ENCODE measurements at places on chromosomes 1 and 21. TPM values are rescaled to one million over a fixed set of nuclear protein-coding genes. Genes with fewer than 3 reads are reported as not detected.

Gene PLA2G5
- total RNA-seq, result not detected

Gene LDLRAD1
- not detected for total RNA-seq

GRCh38 chr21:28235169-28235895 lies 757.3 kb downstream of the LTN1 start:
- DNase-seq, result no peak

DNA sequence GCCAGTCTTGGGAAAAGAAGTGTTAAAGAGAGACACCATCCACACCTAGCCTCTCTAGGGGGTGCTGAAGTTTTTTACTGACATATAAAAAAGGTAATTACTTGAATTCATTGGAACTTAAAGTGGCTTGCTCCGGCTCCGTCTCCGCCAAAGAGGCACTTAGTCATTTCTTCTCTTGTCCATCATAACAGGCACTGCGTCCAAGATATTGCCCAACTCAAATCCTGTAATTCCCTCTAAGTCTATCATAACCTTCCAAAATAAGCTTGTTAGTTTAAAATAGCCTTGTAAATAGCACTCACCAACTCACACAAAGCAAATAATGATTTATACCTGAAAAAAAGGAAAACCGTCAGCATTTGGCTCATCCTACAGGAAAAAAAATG lies 160.5 kb downstream of the ZBTB18 start:
- DNase-seq, result no peak

GRCh38 chr1:4079815-4080214 lies 179.7 kb upstream of the C1orf174 start:
- DNase-seq, result no peak

DNA sequence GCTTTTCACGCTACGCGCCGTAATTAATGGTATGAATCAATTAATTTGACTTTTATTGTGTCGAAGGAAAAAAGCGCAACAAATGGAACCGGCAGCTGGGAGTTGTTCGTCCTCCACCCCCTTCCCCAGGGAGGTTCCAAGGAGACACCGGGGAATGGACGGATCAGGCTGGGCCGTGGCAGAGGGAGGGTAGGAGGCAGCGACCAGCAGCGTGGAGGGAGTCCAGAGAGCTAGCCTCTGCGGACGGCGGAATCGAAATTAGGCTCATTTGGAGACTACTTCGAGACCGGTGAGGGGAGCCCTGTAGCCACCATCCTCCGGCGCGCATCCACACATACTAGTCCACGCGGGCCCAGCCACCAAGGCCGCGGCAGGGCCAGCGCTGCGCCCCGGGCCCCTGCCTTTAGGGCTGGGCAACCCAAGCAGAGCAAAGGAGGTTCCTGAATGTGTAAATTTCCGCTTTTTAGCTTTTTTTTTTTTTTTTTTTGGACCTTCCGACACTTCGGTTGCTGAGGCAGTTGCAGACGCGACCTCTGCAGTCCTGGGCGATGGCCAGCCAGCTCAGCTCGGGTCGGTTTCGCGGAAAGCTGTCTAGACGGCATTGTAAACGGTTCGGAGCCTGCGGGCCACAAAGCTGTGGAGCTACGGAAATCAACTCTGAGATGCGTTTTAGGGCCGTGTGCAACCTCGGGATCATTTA lies 2.2 kb upstream of the FOXD3 start:
- peak; percentile 15 for DNase-seq

DNA sequence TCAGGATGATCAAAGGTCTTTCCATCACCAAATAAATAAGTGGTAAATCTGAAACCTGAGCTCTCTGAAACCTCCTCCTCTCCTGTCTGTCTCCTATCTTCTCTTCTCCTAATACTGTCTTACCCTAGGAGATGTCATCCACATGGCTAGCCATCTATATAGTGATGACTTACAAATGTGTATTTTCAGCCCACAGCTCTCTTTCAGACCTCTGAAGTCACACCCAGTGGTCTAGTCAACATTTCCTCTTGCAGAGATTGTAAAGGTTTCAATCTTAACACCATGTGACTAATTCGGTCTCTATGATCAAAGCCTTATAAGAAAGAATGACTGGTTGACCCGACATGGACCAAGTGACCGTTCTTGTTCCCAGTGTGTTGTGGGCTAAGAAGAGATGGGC lies 63.1 kb upstream of the DPT start:
- DNase-seq, result no peak

DNA sequence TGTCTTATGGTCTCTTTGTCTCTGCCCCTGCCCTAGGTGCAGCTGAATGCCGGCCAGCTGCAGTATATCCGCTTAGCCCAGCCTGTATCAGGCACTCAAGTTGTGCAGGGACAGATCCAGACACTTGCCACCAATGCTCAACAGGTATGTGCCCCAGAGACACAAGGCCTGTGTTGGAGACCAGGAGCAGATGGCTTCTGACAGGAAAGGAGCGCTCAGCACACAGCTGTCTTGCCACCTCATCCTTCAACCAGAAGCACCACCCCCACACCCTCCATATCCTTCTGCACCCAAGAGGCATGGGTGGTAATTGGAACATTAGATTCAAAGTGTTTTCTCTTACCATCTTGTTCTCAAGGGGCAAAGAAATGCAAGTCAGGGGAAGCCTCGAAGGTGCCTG lies 17.0 kb upstream of the KCNQ4 start:
- DNase-seq, result no peak

DNA sequence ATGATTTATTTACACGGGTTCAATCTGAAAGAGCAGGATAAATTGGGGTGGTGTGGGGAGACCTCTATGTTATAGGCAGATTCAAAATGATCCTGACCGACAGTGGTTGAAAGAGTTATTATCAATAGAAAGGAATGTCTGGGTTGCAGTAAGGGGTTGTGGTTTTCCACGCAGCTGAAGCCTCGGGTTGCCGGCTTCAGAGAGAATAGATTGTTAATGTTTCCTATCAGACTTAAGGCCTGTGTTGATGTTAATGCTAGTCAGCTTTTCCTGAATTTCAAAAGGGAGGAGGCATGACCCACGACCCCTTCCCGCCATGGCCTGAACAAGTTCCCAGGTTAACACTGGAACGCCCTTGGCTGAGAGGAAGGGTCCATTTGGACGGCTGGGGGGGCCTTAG lies 2.2 kb upstream of the UBE2J2 start:
- DNase-seq, result no peak

- no peak for DNase-seq
Observed at GRCh38 chr1:5304702-5305101, 650.3 kb downstream of the AJAP1 start.

- no peak for DNase-seq
Observed at GRCh38 chr1:12548973-12549459, 69.0 kb downstream of the DHRS3 start.

DNA sequence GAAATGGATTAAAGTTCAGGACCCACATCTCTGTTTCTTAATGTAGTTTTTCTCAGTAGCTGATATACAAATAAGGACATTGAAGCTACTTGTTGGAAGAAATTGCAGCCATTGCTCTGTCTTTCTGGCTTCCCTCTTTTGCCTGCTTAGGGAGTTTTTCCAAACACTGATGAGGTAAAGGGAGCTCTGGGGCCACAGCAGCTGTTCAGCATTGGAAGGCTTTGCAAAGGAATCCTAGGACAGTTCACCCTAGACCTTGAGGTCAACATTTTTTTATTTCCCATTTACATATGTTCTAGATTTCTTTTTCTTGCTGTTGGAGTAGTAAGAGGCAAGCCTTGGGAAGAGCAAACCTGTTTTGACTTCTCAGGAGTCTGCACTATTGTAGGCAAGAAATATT lies 126.9 kb upstream of the PLPPR5 start:
- no peak for DNase-seq

- DNase-seq, result peak; percentile 47
Observed at GRCh38 chr1:34928699-34929496, 552 bp downstream of the DLGAP3 start.

- no peak for DNase-seq
Observed at GRCh38 chr1:192225703-192226102, 67.4 kb downstream of the RGS18 start.
